ENCODE measurements at places on chromosomes 4 and X. TPM values are rescaled to one million over a fixed set of nuclear protein-coding genes. Genes with fewer than 3 reads are reported as not detected.
A peak's percentile ranks its signal among the peaks of the same experiment; 100 is the strongest.

DNA sequence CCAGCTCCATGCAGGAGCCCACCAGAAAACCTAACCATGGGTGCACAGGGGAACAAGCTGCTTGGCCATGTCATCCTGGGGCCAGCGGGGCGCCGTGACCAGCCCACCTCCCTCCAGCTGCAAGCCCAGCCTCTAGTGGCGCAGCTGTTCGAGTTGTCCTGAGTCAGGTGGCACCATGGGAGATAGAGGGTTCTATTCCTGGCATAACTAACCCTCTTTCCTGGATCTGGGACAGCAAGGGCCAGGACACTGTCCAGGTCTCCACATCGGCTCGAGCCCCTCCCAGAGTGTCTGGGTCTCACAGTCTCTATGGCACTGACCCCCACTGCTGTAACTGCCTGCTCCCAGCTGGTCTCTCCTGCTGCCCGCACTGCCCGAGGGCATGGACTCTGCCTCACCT is 16.7 kb downstream of the ABLIM2 start:
- no peak for DNase-seq

The BCAP31 gene
- polyA plus RNA-seq: 224 TPM

DNA sequence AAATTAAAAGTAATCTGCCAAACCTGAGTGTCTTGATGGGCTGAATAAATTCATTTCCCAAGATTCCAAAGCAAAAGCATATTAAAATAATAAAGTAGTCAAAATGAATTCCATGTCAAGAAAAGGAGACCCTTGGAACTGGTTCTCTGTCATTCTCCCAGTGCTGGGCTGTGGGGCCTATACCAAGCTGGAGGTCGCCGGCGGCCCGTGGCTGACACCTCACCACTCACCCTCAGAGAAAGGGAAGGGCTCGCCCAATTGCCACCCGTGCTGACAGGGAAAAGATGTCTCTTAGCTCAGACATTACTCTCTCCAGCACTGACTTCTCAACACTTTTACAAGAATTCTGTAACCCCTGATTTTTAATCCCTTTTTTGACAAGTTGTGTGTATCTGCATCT is 51.7 kb downstream of the GATB start:
- DNase-seq: no peak

- peak; percentile 31 for DNase-seq
Measured at GRCh38 chr4:42152507-42153504, at the start of gene BEND4. TSS of gene BEND4 (minus strand) at chr4:42152655. CDS start at chr4:42152143, 512 bp downstream.

GRCh38 chr4:85780664-85781063 is 305.7 kb downstream of the ARHGAP24 start:
- no peak for DNase-seq

The MAOA gene
- polyA plus RNA-seq: 170 TPM

The MYOZ2 gene
- polyA plus RNA-seq: 0.67 TPM

DNA sequence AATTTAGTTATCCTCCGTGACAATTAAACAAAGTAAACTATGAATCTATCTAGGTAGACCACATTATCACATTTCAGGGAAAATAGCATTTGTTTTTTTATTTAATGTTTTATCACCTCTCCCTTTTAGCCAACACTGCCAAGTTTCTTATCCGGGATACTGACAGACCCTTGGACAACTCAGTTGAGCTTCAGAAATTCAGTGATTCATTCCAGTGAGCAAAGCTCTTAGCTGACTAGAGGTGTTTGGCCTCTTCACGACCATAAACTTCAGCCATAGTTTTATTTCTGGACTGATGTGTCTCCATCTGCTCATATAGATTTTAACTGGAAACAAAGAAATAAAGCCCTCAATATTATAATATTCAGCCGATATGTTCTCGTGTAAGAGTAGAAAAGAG is 15.2 kb downstream of the SLITRK2 start:
- DNase-seq: no peak

DNA sequence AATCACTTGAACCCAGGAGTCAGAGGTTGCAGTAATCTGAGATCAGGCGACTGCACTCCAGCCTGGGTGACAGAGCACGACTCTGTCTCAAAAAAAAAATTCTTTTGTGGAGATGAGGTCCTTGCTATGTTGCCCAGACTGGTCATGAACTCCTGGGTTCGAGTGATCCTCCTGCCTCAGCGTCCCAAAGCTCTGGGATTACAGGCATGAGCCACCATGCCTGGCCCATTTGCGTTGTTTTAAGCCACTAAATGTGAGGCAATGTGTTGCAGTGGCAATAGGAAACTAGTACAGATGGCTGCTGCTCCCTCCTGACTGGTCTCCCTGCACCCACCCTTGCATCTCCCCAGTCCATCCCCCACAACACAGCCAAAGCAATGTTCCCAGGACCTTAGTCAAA is 40.0 kb upstream of the APLN start:
- DNase-seq: no peak

- DNase-seq: peak; percentile 25
Measured at GRCh38 chr4:89486042-89486441, 178.4 kb upstream of the GPRIN3 start.

The CLDN34 gene
- polyA plus RNA-seq: 0.10 TPM

The NUDT10 gene
- 1.5 TPM for polyA plus RNA-seq

GRCh38 chr4:168265327-168265726 is 53.2 kb downstream of the DDX60 start:
- no peak for DNase-seq

DNA sequence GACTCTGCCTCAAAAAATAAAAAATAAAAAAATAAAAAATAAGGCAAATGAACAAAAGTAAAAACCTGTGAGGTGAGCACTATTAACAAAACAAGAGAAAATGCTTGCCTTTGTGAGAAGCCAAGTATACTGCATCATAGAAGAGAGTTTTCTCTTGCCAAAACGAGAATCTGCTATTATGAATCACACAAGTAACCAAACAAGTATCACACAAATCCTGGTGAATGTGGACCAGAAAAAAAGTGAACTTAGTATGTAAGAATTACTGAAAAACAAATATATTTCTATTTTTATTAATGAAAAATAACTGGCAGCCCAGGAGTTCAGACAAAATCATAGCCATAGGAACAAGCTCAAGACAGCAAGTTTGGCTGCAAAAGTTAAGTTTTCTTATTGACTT is 193.5 kb downstream of the PDGFC start:
- DNase-seq: no peak

The USP51 gene
- polyA plus RNA-seq: 9.8 TPM

- peak; percentile 16 for DNase-seq
Measured at GRCh38 chrX:37060999-37061398, 52.8 kb downstream of the FAM47C start.

DNA sequence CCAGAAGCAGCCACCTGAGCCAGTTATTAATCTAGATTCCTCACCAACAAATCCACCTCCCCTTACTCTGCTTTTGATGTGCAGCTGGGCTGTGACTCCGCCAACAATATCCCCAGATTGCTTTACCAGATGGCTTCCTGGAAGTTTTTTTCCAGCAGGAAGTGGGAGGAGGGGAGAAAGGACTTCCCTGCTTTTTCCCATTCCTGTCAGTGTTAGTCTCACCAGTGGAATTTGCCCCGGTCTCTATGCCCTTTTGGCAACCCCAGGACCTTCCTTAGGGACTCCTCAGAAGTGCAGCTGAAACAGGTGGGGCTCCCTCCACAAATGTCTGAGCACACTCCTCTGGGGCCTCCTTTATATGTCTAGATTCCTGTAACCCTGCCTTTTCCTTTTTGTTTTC is 465.2 kb upstream of the IGFBP7 start:
- no peak for DNase-seq

DNA sequence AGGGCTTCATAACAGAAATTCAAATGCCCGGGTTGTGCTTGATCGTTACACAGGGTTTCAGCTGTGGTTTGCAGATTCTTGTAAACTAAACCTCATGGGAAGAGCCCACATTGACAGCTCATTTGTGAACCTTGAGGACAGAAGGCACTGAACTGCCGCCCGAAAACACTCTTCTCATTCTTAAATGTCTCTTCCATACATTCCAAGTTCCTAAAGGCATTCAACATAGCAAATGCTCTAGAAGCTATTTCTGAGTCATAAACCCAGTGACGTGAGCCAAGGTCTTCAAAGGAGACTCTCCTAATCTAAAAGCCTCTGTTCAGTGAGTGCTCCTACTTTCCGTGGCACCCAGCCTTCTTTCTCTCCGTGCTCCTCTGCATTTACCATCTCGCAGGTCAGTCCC is 737.8 kb upstream of the FRG1 start:
- DNase-seq: no peak

The DRP2 gene
- polyA plus RNA-seq: 1.3 TPM

- DNase-seq: no peak
Measured at GRCh38 chr4:100362366-100362765, 155.5 kb downstream of the EMCN start.

Data from small intestine (tissue), 16 donors.